ENCODE measurements at places on chromosomes 5 and 9.

DNA sequence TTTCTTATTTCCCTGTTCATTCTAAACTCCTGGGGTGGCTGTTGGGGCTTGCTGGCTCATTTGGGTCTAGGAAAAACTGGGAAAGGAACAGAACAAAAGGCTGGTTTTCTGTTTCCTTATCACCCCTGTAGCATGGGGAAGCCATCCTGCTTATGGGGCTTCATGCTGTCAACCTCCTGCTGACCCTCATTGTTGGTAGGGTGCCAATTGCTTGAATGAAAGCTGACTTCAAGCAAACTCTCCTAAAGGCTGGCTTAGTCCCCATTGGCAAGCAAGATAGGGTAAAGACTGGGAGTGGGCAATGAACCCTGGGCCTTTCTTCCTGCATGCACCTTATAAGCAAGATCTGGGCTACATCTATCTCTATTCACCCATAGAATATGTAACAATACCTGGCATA lies 511.6 kb downstream of the DMAC1 start:
- DNase-seq: no peak

DNA sequence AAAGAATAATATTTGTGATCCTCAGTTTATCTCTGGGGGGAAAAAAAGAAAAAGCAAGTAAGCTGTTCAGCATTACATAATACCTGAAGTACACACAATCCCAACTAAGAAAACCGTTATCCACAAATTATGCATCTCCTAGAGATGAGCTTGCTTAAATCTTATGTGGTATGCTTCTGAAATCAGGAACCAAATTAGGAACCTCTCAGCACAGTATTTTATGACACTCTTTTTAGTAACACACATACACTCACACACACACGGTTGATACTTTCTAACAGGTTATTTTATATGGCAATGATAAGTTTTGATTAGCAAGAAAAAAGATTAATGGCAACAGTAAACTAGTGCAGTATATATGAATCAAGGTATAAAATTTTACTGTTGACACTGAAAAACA lies 1.2 kb upstream of the ZNF510 start:
- DNase-seq: no peak

DNA sequence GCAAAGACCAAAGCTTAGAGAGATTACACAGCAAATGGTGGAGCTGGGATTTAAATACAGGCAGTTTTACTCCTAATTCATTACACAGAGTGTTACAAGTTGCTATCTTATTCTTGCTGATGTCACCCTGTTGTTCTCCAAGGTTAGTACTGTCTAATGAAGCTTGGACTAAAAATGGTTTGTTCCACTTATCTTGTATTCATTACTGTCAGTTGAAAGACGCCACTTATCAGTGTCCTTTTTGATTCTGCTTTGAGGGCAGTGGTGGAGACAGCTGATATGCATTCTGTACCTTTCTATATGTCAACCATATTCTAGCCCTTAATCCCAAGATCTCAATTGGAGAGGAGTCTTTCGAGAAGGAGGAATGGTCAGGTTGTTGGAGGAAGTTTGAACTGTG lies 14.0 kb upstream of the DENND4C start:
- no peak for DNase-seq

DNA sequence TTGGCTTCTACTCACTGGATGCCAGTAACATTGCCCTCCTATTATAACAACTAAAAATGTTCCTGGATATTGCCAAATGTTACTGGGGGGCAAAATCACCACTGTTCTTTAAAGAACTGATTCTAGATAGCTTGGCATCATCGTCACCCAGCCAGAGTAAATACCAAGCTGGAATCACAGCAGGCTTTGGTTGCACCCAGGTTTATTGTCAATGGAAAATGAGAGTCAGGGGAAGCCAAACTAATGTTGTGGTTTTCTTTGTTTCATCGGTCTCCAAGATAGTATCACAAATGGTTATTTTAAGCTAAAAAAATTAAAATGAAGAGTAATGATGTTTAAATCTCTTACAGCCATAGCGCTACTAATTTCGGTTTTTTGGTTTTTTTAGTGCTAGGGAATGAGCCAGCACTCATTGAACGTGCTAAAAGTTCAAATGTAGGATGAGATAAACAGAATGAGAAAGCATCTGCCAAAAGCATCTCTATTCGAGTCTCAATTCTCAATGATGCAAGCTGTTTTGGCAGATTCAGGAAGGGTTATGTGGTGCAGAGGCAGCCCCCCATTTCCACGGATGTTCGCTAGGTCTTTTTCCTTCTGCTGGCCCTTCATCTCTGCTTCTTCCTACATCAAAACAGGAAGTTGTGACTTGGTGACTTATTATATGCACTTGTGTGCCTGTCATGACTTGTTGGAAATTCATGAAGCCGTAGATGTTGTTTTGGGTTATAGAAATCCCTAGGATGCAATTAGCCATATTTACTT lies 558.0 kb downstream of the EBF1 start:
- no peak for DNase-seq

GRCh38 chr5:122639864-122640263 lies 135.0 kb upstream of the SNX2 start:
- DNase-seq: no peak

DNA sequence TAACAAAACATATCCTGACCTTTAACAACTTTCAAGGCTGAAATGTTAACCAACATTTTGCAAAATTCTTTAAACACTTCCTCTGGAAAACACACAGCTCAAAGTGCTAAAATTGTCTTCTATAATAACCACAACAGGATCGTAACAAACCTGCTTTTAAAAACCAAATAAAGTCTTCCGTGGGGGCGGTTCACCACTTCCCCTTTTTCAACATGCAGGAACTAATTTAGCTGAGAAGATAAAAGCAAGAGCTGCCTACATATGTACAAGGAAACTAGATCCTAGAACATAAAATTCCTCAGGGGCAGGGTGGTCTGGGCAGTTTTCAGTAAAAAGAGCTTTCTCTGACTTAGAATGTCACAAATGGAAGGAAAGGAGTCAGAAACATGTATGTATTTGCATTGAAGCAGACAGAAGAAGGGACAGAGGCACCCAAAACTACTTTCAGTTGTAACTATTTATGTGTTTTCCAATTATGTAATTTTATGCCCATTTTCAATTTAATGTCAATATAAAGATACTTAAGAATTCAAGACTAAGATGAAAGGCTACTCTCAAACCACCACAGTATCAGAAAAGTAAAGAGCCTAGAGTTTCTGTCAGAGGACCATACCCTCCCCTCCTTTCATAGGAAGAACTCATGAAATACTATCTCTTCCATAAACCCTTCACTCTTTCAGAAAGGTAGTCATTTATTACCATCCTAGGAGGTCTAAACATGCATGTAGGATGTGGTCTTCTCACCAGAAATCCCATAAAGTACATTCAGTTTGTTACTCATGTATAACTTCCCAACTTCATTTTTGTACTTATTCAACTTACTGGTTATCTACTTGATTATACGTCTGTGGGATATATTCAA lies 185.9 kb upstream of the RASA1 start:
- DNase-seq: peak; percentile 15

DNA sequence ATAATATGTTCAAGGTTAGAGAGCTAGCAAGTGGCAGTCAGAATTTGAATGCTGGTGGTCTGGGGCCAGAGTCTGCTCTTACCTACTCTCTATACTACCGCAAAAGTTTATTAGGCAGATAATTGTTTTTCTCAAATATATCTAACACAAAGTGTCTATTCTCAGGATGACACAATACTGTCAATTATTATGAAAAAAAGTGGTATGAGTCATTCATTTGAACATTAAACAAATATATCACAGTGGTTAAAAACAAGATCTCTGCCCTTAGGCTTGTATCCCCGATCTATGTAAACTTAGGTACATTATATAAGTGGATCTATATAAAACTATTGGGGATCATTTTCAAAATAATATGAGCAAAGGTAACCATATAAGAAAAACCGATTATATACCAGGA lies 354.9 kb downstream of the CETN3 start:
- no peak for DNase-seq

- DNase-seq: no peak
These were observed 29.1 kb downstream of the TRIO start for GRCh38 chr5:14172149-14172795.

DNA sequence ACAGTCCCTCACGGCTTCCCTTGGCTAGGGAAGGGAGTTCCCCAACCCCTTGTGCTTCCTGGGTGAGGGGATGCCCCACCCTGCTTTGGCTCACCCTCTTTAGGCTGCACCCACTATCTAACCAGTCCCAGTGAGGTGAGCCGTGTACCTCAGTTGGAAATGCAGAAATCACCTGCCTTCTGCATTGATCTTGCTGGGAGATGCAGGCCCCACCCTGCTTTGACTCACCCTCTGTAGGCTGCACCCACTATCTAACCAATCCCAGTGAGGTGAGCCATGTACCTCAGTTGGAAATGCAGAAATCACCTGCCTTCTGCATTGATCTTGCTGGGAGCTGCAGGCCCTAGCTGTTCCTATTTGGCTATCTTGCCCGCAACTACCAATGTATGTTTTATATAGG lies 44.7 kb downstream of the CCL28 start:
- DNase-seq: no peak

- DNase-seq: no peak
These were observed 4.7 kb downstream of the IRGM start for GRCh38 chr5:150851039-150851438.

DNA sequence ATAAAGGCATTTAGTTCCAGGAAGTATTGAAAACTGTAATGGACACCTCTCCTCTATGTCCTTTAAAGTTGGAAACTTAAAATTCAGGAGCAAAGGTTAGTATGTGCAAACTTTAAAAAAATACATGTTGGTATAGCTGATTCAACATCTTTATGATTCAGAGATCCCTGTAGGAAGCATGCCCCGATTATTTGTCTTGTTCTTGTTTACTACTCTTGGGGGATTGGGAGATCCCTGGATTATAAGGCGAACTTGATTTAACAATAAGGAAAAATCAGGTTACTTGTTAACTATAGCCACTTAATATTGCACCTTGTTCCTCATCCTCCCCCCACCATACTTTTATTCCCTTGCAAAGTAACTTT lies 1.7 kb downstream of the F2RL1 start:
- DNase-seq: no peak

- DNase-seq: no peak
These were observed 66.4 kb downstream of the POU5F2 start for GRCh38 chr5:93674866-93675459.

DNA sequence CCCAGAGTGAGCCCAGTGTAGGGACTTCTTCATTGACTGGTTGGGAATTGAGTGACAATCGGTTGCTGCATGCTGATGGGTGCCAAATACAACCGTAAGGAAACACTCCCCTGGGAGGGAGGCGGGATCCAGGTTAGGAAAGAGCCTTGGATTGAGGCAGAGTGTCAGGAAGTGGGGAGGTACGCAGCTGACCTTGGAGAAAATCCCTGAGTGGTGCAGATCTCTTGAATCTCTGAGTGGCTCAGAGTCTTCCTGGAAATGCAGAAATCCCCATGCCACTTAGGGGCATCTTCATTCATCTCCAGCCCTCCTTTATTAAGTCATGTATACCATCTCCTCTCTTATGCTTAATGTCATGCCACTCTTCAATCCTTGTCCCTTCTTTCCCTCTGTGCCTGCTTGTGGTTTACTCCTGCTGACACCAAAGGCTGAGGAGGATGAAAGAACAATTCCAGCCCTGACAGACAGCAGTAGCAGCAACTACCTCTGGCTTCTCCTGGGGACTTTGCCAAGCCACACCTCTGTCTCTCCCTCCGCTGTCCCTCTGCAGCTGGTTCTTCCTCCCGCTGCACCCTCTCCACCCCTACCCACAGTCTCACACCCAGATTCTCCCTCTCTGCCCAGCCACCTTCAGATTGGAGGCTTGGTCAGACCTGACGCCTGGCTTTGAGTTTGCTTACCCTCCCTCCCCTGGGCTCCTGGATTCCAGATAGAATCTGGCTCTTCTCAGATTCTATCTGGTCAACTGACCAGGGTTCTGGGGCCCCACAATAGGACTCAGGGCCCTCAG lies 14.1 kb upstream of the LCP2 start:
- no peak for DNase-seq

DNA sequence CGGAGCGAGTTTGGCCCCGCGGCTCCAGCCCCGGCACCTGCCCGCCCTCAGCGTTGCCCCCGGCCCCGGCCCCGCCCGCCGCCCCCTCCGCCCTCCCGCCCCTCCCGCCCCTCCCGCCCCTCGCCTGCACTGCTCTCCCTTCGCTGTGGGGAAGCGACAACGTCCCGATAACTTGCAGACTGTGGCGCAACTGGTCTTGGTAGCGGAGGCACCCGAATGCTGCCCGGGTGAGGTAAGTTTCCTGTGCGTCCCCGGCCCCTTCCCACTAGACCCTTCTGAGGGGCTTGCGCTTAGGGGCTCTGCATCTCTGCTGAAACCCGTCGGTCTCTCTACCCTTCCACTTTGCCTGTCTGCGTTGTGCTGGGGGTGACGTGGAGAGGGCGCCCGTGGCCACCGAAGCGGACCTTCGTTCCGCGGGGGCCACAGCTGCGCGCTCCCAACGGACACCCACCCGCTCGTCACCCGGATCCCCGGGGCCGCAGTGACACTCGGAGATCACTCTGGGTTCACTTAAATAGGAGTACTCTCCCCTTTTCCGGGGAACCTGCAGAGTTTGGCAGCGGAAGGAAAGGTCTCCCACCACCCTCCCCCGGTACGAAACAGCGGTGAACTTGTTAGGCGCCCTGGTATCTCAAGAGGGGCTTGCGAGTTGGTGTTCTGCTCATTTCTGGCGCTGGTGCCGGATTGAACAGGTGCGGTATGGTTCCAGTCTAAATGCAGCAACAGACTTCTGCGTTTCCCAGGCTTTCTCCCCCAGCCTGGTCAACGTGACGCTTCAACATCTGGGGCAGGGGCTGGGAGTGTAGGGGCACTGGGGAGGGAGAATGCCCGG lies 707 bp downstream of the PIP5K1B start:
- peak; percentile 58 for DNase-seq

GRCh38 chr9:94639061-94639998 lies at the start of gene FBP1:
TSS of gene FBP1 (minus strand) at chr9:94639518. CDS start at chr9:94639310, 208 bp downstream.
- DNase-seq: peak; percentile 65

- peak; percentile 59 for DNase-seq
These were observed 61.6 kb downstream of the FNBP1 start for GRCh38 chr9:129981180-129981907.

DNA sequence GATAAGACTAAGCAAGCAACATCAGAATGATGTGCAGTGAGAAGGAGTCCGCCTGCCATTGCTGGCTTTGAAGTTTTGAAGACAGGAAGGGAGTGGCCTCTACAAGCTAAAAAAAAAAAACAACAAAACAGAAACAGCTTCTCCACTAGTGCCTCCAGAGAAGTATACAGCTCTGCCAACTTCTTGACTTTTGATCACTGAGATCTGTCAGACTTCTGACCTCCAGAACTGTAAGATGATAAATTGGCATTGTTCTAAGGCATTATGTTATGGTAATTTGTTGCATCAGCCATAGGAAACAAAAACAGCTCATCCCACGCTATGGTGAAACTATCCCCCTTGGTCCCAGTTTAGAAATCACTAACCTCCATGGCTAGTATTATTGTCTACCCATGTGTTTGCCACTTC lies 131.0 kb upstream of the VCAN start:
- DNase-seq: no peak

- DNase-seq: no peak
These were observed 73.2 kb downstream of the ELAVL2 start for GRCh38 chr9:23752859-23753258.

- DNase-seq: peak; percentile 86
These were observed 1.4 kb downstream of the NRG2 start for GRCh38 chr5:140041492-140042392.

- no peak for DNase-seq
These were observed 80.3 kb downstream of the S1PR3 start for GRCh38 chr9:89071591-89071990.

All from adrenal gland (tissue), 19 donors.